Mesothelial cell of epicardium (in vitro differentiated cells): ENCODE measurements at places on chromosomes 13 and 19.

DNA sequence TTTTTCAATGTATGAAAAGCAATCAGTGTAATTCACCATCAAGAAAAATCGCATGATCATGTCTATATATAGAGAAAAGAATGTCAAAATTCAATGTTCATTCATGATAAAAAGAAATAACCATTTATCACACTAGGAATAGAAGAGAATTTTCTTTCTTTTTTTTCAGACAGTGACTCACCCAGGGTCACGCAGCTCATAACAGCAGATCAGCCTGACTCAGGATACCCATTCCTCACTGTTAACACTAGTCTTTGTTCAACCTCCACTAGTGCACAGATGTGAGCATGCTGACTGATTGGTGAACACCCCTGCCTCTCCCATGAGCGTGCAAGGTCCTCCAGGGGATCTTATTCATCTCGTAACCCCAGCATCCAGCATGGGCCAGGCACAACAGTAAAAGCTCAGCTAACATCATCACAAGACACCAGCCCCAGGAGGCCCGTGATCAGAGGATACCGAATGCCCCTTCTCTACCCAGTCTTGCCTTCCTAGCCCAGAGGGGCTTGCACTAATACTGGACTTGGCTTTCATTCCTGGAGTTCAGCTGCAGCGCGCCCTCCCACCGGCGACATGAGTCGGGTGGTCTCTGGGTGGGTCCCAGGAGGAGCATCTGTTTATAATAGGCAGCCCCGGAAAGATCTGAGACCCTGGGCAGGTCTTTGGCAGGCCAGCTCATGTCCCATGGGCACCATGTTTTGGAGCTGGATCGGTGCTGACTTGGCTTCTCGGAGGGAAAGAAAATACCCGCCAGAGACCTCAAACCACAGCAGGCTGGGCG is 539.5 kb upstream of the SLC10A2 start:
- DNase-seq: no peak

DNA sequence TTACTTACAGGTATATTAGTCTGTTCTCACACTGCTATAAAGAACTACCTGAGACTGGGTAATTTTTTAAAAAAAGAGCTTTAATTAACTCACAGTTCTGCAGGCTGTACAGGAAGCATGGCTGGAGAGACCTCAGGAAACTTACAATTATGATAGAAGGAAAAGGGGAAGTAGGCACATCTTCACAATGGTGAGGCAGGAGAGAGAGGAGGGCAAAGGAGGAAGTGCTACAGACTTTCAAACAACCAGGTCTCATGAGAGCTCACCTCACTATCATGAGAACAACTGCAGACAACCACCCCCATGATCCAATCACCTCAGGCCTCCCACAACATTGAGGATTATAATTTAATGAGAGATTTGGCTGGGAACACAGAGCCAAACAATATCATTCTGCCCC is 511.7 kb downstream of the SLITRK6 start:
- no peak for DNase-seq

DNA sequence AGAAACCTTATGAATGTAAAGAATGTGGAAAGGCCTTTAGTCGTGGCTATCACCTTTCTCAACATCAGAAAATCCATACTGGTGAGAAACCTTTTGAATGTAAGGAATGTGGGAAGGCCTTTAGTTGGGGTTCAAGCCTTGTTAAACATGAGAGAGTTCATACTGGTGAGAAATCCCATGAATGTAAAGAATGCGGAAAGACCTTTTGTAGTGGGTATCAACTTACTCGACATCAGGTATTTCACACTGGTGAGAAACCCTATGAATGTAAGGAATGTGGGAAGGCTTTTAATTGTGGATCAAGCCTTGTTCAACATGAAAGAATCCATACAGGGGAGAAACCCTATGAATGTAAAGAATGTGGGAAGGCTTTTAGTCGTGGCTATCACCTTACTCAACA is 20.8 kb downstream of the ZNF283 start:
- no peak for DNase-seq

DNA sequence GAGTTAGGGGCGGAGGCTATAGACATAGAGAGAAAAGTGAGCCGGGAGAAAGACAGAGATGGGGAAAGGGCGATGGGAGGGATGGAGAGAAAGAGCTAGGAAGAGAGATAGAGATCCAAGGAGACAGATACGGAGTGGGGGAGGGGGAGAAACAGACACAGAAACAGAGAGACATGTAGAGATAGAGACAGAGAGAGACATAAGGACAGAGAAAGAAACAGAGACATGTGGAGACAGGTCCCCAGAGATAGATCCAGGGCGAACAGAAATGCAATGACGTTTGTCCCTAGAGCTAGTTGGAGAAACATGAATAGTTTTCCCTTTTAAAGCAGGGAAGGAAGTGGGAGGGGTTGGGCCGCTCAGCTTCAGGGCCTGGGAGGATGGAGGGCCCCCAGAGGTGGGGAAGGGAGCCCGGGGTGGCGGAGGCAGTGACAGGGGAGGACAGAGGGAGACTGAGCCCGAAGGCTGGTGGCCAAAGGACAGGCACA is 4.6 kb downstream of the PPP1R14A start:
- DNase-seq: no peak

DNA sequence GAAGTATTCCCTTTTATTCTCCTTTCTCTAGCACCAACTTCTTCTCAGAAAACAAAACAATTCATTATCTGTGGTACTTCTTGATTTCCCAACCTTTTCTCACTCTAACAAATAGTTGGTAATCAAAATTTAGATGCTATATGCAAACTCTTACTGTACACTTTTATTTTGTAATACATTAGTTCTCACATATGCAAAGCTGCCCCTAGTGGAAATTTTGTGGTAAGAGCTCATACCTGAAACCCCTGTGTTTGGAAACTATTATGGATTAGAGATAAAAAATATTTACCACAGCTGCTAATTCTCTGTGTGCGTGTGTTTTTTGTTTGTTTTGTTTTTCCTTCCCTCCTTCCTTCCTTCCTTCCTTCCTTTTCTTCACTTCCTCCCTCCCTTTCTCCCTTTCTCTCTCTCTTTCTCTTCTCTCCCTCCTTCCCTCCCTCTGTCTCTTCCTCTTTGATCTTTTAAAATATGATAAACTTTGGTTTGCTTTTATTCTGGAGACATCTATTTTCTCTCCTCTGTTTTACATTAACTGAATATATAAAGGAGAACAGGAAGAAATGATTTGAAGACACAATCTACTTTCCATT is 537.4 kb downstream of the SLITRK6 start:
- DNase-seq: no peak
